ENCODE measurements at places on chromosomes 6 and 20.

GRCh38 chr6:136312975-136313374 is 23.3 kb upstream of the BCLAF1 start:
- no peak for DNase-seq

- no peak for DNase-seq
Observed at GRCh38 chr6:88388589-88388988, 222.4 kb upstream of the CNR1 start.

- no peak for DNase-seq
Observed at GRCh38 chr20:57059055-57059596, 207.3 kb downstream of the BMP7 start.

- no peak for DNase-seq
Observed at GRCh38 chr6:74596588-74596987, 609.3 kb downstream of the COL12A1 start.

- peak; percentile 53 for DNase-seq
Observed at GRCh38 chr6:22271081-22271480, 25.8 kb downstream of the PRL start.

GRCh38 chr6:128493877-128494276 is 26.5 kb downstream of the PTPRK start:
- DNase-seq: no peak
